Stimulated activated CD4-positive, alpha-beta T cell treated with anti-CD3 and anti-CD28 coated beads, Interleukin-2, amount 100 ng/mL, for 4 hours (primary cell): ENCODE measurements at places on chromosomes 1 and 21.

DNA sequence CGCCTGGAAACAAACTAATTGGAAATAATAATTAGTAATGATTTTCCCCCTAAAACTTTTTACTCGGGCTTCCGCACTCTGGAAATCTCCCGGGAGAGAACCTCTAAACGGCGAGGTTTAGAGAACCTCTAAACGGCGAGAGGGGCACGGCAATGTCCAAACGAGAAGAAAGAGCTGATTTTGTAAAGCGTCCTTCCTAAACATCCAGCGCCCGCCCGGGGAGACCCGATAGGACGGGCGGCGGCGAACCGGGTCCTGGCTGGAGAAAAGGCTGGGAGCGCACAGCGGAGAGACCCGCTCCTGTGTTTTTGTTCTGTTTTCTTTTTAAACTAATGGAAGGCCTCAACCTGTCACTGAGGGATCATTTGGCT is 1.6 kb downstream of the PAX7 start:
- DNase-seq, result no peak

DNA sequence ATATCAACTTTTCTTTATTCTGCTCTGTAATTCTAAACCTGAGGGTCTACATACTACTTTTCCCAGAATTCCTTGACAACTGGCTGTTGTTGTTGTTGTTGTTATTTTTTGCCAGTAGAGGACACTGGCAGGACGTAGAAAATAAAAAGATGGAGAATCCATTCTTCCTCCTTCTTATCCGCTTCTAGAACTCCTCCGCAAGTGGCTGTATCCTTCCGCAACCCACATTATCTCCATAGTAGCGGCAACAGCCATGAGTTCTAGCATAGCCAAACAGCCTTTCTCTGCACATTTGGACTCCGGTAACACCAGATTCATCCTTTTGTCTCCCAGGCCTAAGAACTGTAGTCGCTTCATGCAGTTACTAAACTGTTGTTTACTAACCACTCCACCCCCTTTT is 91.1 kb upstream of the CACHD1 start:
- DNase-seq, result no peak

DNA sequence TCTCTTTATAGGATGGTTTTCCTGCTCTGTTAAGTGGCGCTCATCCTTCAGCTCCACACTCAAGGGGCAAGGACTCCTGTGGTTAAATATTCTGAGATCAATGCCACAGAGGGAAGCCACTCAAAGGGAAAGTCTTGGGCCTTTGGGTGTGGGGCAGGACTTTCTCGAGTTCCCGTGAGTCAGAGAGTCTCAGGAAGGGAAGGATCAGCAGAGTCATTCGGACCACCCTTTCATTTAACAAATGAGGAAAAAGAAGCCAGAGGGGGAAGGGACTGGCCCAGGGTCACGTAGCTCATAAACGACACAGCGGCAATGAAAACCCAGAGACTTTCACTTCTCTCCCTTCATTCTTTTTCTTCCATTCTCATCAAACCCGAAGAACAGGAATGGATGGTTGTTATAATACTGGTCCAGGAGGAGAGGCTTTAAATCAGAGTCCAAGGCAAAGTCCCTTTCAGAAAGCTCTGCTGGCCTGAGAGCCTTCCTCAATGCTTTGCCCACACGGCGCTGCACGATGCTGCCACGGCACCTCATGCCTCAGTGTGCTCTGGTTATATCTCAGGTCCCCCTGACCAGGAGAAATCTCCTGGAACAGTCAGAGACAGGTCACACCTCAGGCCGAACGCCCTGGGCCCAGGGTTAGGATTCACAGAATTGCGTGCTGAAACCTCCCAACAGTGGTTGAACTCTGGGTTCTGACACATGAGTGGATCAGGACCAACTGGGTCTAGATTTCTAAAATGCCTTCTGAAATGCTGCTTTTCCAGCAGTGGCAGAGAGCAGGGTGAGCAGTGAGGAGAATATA is 65.3 kb downstream of the TENT5C start:
- no peak for DNase-seq

GRCh38 chr1:223877804-223878203 is 32.1 kb upstream of the TP53BP2 start:
- DNase-seq, result no peak

GRCh38 chr1:211033921-211034525 is 99.9 kb downstream of the KCNH1 start:
- no peak for DNase-seq

DNA sequence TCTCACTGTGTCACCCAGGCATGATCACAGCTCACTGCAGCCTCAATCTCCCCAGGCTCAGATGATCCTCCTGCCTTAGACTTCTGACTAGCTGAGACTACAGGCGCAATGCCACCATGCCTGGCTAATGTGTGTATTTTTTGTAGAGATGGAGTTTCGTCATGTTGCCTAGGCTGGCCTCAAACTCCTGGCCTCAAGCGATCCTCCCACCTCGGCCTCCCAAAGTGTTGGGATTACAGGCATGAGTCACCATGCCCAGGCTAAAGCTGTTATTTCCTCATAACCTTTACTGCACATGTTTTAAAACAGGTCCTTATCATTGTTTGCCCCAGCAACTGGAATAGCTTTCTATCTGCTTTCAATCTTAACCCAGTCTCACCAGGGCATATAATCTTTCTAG is 2.9 kb downstream of the SARS1 start:
- no peak for DNase-seq

DNA sequence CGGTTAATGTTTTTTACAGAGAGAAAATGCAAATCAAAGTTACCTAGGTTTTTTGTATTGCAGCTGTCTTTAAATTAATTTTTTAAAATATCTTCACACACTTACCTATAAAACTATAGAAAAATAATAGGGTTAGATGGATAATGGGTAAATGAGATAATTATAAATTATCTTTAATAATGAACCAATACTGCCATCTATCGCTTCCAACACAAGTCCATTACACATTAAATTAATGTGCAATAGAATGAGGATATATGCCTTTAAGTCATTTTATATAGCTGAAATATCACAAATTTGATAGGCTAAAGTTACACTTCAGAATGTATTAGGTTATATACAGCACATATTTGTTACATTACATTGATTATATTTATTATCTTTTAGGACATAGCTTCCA is 2212.8 kb downstream of the MRPL39 start:
- DNase-seq, result no peak

DNA sequence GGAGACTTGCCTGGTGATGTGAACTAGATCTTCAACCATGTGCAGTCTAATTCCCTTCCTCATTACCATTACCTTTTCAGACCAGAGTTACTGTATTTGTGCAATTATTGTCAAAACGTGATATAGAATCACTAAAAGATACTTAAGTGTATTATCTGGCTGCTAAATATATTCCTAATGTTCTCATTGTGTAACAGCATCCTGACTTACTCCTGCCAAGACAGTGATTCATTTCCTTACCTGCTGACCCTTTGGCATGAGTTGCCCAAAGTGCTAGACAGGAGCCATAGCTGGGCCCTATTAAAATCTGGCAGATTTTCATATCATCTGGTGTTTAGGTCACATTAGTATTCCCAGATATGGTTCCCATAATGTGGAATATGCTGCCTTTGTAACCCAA is 598.3 kb upstream of the CAMK1G start:
- DNase-seq, result no peak

DNA sequence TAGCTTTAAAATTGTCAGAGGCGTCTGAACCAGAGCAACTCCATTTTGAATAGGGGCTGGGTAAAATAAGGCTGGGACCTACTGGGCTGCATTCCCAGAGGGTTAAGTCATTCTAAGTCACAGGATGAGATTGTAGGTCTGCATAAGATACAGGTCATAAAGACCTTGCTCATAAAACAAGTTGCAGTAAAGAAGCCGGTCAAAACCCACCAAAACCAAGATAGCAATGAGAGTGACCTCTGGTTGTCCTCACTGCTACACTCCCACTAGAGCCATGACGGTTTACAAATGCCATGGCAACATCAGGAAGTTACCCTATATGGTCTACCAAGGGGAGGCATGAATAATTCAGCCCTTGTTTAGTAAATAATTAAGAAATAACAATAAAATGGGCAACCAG is 143.6 kb downstream of the GABPA start:
- no peak for DNase-seq

DNA sequence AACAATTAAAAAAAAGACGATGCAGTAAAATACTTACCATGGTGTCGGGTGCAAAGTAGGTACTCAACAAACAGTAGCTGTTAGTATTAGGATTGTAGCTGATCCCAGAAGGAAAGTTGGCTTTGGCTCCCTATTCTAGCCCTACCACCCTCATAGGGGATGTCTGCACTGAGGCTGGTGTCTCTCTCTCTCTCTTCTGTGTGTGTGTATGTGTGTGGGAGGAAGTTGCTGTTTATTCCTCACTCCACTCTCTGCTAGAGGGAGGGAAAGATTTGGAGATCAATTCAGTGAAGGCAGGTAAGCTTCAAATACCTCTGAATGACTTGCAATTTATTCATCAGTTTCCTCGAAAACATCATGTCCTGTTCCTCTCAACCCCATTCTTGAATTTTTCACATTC is 124.4 kb downstream of the PTPRU start:
- DNase-seq, result no peak

DNA sequence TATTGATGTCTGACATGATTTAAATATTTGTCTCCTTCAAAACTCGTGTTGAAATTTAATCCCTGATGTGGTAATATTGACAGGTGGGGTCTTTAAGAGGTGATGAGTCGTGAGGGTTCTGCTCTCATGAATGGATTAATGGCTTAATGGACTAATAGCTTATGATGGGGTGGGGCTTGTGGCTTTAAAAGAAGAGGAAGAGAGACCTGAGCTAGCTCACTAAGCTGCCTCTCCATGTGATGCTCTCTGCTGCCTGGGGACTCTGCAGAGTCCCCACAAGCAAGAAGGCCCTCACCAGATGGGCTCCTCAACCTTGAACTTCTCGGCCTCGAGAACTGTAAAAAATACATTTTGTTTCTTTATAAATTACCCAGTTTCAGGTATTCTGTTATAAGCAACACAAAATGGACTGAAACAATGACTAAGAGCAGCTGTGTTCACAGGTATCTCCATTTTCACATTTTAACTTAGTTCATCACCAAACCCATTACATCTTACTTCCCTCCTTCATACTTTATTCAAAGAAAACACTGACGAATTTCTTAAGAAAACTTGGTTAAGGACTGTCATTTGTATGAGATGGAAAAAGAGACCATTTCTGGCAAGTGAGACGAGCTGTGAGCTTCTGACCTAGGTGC is 12.1 kb upstream of the AIM2 start:
- DNase-seq, result no peak

DNA sequence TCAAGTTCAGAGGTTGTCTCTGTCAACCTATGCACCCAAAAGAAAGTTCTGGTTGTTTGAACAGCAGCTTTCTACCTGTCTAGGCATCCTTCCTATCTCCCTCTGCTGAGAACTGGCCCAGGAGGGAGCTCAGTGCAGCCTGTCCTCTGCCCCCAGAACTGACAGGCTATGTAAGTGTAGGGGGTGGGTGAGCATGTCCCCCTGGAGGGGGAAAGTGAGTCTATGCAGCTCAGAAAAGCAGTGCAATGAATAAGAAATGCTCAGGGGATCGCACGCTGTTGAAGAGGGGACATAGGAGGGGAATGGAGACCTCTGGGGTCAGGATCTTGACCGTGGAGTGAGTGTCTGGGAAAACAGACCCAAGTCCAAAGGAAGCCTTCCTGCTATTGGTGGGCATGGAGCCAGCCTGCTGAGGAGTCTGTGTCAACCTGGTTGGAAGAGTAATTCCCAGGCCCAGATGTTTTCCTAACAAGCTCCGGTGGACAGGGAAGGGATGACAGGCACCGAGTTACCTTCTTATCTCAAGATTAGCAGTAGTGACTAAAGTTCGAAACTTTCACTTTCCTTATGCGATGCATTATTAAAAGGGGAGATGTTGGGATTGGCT is 26.1 kb upstream of the FHAD1 start:
- DNase-seq, result no peak

GRCh38 chr21:30625449-30626165 is 5.2 kb downstream of the KRTAP20-4 start:
- no peak for DNase-seq

DNA sequence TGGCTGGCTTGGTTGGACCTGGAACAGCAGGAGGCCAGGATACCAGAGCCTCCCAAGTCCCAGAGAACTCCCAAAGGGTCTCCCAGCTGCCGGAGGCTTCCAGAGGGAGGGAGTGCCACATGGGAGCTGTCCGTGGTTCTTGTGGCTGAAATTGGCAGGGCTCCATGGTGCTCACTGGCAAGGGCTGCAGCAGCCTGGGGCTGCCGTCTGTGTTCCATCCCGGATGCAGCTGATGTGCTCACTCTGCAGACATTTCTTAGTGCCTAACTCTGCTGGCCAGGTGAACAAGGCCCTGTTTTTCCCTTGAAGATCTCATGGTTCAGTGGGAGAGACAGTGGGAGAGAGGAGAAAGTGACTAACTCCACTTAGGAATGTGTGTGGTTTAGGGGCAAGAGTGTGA is 261.1 kb downstream of the CAMTA1 start:
- no peak for DNase-seq
